ENCODE measurements at places on chromosomes 3 and 15.

GRCh38 chr3:178500631-178501030, 35.6 kb upstream of the KCNMB2 start:
- DNase-seq = no peak

GRCh38 chr3:107347751-107348150, 29.5 kb upstream of the CCDC54 start:
- DNase-seq = no peak

GRCh38 chr3:89101921-89102320, 5.5 kb upstream of the EPHA3 start:
- no peak for DNase-seq

DNA sequence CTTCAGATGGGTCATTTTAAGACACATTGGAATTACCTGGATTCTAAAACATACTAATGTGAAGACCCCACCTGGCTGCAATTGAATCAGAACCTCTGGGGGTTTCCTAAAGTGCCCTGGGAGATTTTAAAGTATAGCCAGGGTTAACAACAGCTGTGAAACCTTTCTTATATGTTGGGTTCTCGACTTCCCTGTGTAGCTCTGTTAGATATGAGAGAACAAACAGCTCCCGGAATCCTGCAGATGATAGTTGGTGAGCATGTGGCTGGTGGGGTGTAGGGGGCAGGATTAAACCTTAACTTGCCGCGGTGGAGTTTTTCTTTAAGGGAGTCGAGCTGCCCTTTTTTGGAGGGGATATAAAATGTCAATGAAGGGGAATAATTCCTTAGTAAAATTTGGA, 12.1 kb downstream of the PLCL2 start:
- no peak for DNase-seq

DNA sequence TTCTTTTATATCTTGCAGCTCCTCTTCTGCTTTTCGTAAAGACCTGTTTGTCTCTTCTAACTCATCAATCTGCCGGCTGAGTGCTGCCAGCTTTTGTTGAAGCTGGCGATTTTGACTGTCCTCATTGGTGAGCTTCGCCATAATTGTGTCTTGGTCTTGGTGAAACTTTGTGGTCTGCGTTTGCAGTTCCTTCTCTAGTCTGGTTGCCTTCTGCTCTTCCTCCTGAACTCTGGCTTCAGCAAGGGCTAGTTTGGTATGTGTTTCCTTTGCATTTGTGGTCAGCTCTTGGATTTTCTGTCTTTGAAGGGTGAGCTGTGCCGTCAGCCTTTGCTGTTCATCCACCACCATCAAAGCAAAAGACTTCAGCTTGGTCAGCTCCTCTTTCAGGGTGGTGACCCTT, 32.9 kb downstream of the CMSS1 start:
- DNase-seq = no peak

GRCh38 chr3:106454497-106454896, 585.7 kb upstream of the CBLB start:
- DNase-seq = no peak

GRCh38 chr3:72144773-72145505, 360.0 kb upstream of the PROK2 start:
- peak; percentile 25 for DNase-seq

GRCh38 chr3:146581080-146581601, 24.0 kb downstream of the PLSCR5 start:
- no peak for DNase-seq

- no peak for DNase-seq
Observed at GRCh38 chr3:108067768-108068167, 23.1 kb downstream of the CD47 start.
